ENCODE measurements at places on chromosomes 6 and 20. TPM values are rescaled to one million over a fixed set of nuclear protein-coding genes. Genes with fewer than 3 reads are reported as not detected.

GRCh38 chr6:16446273-16446672 is 207.9 kb downstream of the GMPR start:
- no peak for DNase-seq

GRCh38 chr20:3980260-3981131 is 34.9 kb downstream of the RNF24 start:
- DNase-seq: no peak

DNA sequence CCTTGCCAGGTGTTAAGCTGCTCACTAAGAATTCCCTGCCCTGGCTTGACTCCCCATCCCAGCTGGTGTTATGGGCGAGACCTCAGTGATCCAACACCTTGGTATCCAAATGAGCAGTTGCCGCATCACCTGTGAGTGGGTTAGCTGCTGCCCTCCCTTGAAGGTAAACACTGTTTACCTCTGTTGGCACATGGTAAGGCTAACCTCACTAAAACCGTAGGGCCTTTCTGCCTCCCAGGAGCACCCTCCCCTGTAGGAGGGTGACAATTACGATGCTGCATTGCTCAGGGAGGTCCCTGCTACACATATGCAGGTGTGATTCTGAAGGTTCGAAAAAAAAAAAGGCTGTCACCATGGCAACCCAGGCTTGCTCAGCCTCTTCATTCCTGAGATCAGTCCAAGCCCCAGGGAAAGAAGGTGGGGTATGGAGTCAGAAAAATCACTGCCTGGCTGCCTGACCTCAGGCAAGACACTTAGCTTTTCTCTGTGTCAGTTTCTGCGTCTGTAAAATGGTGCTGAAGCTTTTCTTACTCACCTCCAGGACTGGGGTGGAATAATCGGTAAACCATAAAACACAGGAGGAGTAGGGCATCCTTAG is 19.5 kb downstream of the PNPLA1 start:
- DNase-seq: no peak

DNA sequence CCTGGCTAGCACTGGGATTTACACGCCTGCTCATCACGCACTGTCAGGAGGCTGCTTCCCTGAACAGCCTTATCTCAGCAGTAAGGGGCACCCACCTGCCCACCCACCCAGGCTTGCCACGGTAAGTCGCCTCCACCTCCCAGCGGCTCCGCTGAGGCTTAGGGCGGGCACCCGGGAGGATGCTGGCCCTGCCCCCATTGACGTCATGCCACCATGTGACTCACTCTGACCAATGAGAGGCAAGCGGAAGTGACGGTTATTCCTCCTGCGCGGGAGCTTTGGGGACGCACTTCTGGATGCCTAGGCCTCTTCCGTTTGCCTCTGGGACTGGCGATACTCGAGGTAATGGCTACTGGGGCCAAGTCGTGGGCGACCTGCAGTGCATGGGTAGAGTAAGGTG is 256.8 kb downstream of the QKI start:
- DNase-seq: no peak

GRCh38 chr20:55095745-55096400 is 620.5 kb downstream of the DOK5 start:
- no peak for DNase-seq

DNA sequence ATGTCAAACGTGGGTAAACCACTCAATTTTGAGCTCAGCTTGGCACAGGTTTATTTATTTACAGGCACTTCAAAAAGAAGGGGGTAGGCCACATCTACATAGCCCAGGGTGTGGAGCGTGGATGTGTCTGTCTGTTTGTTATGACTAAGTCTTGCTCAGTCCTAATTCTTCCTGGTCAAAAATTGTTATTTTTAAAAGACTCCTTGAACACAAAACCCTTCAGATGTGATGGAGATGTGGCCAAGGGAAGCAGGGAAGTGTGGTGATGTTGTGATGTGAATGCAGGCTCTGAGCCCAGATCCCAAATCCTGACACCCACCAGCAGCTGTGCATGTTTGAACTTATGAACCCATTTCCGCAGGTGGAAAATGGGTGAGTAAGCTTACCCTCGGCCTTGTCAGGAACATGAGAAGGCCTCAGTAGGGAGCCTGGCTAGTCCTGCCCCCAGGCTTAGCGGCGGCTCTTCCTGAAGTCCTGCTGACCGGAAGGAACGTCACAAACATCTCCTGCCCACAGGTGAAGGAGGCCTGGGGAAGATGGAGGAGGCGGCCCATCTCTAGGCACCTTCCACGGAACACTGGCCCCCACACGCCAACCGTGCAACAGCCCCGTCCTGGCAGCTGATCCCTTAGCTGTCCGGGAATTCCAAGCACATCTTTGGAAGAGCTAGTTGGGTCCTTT is 119.7 kb downstream of the MYLK4 start:
- peak; percentile 20 for DNase-seq

- DNase-seq: no peak
Observed at GRCh38 chr6:40336940-40337760, 250.0 kb downstream of the LRFN2 start.

GRCh38 chr6:44787254-44787834 is 399.8 kb downstream of the CDC5L start:
- no peak for DNase-seq

- peak; percentile 12 for DNase-seq
Observed at GRCh38 chr6:27251112-27251605, 3.7 kb downstream of the PRSS16 start.

- no peak for DNase-seq
Observed at GRCh38 chr20:62238569-62239277, 402 bp downstream of the OSBPL2 start.

GRCh38 chr6:131348572-131348971 is 213.3 kb downstream of the AKAP7 start:
- no peak for DNase-seq

DNA sequence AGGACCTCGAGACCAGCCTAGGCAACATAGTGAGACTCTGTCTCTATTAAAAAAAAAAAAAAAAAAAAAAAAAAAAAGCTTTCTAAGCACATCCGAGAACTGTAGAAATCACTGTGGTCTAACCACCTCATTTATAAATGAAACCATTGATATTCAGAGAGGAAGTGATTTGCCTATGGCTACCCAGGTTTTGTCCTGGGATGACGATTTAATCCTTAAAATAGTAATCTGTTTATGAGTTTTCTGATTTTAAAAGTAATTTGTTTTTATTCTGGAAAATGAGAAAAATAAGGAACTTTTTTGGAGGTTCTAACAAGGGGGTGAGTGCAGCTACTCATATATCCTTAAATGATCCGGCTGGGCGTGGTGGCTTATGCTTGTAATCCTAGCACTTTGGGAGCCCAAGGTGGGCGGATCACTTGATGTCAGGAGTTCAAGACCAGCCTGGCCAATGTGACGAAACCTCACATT is 6.5 kb upstream of the BTN3A2 start:
- no peak for DNase-seq

- DNase-seq: peak; percentile 47
Observed at GRCh38 chr20:2872459-2873009, 747 bp upstream of the PTPRA start.

- no peak for DNase-seq
Observed at GRCh38 chr6:122476131-122476530, 4.5 kb upstream of the SERINC1 start.

- no peak for DNase-seq
Observed at GRCh38 chr20:3728354-3728753, 4.1 kb upstream of the HSPA12B start.

DNA sequence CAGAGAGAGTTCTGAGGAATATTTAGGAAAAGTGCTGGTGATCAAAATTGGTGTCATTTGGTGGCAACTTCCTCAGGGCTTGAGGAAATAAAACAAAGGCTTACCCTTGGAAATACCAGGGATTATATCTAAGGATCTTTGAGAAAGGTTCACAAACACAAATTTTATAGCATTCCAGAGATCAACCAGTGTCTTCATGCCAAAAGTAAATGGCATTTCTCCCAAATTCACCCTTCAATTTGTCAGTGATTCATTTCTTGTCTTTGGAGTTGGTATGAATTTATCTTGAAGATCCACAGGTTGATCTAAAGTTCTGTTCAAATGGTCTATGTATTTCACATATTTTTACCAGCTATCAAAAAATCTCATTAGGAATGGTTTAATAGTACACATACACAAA is 181.5 kb downstream of the FUT9 start:
- DNase-seq: no peak

- no peak for DNase-seq
Observed at GRCh38 chr6:45116714-45117410, 211.3 kb upstream of the RUNX2 start.

- no peak for DNase-seq
Observed at GRCh38 chr20:62860391-62860923, 1.2 kb downstream of the TCFL5 start.

GRCh38 chr6:129486327-129486726 is 223.7 kb downstream of the ARHGAP18 start:
- DNase-seq: no peak

GRCh38 chr6:169101036-169101805 is 152.4 kb downstream of the THBS2 start:
- no peak for DNase-seq

- DNase-seq: no peak
Observed at GRCh38 chr6:100751590-100751989, 129.5 kb downstream of the ASCC3 start.

GRCh38 chr20:37991157-37991866 is 41.9 kb downstream of the TTI1 start:
- no peak for DNase-seq

DNA sequence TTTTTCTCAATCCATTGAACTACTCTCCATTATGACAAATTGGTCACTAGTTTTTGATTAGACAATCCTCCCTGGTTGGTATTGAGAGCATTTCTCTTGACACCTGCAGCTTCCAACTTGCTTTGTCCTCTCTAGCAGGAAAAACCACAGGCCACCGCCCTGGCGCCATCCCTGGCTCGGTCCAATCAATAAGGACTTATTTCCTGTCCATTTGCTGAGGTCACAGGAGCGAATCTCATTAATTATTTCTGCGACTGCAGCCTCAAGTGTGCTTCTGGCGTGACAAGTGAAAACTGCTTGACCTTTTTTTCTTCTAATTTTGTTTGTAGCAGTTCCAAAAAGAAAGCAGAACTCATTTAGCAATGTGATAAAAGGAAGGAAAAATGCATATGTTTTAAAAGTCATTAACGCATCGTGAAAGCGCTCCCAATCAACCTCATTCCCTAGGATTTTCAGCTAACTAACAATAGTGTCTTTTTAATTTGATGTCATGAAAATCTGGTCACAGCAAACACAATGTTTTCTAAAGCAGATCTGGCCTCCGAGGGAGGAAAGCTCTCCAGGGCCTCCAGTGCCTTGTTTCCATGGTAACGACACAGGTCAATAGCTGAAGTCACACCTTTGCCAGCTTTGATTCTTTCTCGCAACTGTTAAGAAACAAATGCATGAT is 39.0 kb upstream of the BEND3 start:
- no peak for DNase-seq

DNA sequence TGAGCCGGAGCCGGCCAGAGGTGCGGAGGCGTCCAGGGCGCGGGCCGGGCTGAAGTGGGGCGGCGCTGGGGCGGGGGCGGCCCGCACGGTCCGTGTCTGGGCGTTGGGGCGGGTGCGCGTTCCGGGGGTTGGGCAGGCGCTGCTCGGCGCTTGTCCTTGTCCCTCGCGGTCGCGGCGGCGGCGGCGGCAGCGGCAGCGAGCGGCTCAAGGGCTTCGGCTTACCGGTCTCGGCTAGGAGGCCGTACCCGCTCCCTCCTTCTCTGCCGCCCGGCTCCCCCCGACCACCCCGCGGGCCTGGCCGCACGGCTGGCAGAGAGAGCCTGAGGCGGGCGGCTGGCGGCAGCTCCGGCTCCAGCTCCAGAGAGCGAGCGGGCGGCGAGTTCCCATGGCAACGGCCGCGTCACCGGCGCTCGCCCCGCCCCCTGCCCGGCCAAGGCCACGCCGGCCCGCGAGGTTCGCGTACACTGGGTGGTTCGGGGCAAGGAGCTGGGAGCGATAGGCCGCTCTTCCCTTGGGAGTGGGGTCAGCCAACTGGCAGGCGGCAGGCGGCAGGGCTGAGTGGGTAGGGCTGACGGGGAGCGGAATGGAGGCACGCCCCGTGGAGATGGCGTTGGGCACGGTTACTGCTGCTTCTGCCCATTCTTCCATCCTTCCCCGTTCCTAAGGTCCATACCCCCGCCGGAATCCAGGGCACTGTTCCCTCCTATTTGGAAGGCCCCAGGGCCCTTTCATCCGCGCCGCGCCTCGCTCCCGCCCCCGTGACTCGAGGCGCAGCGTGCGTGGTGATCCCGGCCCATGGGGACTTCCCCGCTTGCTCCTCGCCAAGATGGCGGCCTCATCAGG is at the start of gene LRRC73:
Gene LRRC73, minus strand, starts transcription at position 363 of the 843 bp plus-strand sequence. CDS start 561 bp downstream, outside the sequence.
- DNase-seq: peak; percentile 84

DNA sequence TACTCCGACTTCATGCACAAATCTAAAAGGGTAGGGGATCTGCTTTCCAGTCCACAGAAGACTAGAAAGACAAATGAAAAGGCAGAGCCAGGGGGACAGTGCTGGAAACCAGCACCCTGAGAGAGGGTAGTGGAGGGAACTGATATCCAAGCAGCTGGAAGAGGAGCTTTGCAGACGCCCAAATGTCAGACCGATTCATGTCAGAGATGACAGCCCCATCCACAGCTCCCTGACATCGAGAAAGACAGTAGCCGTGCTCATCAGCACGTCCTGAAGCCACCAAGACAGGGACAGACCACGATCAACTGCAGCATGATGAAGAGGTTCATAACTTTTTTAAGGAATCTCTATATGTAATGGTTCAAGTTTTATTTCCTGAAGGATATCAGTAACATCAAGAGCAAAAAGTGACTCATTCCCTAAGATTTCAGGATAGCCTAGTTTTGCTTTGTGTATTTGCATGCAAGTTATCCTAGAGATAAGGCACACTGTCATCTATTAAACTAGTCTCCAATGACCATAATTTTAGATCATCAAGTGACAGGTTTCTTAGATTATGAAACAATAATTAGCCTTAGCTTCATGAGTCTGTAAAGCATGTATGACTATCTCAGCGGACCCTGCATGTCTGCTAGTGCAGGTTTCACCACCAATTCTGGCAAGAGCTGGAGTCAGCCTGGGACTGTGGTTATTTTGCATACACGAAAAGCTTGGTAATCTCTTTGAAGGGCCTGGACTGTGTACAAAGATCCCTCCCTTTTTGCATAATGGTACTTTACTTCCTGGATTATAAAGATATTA is 43.0 kb downstream of the PRDM1 start:
- no peak for DNase-seq

LY6G6C gene
- not detected for polyA plus RNA-seq

ECT2L gene
- polyA plus RNA-seq: 1.2 TPM

SOBP gene
- polyA plus RNA-seq: 9.7 TPM

FRK gene
- 2.2 TPM for polyA plus RNA-seq

ANKRD66 gene
- polyA plus RNA-seq: not detected

MAP7 gene
- polyA plus RNA-seq: 0.48 TPM

TSHZ2 gene
- polyA plus RNA-seq: 1.5 TPM

CTAGE9 gene
- not detected for polyA plus RNA-seq

HLA-DQA1 gene
- polyA plus RNA-seq: 9.6 TPM

TRDN gene
- 37.6 TPM for polyA plus RNA-seq

CALHM4 gene
- 0.09 TPM for polyA plus RNA-seq

MEP1A gene
- polyA plus RNA-seq: not detected

TRIM31 gene
- polyA plus RNA-seq: not detected

TOX2 gene
- 2.0 TPM for polyA plus RNA-seq
